SIG-M5 (cell line): ENCODE measurements at places on chromosomes 2 and 18.

DNA sequence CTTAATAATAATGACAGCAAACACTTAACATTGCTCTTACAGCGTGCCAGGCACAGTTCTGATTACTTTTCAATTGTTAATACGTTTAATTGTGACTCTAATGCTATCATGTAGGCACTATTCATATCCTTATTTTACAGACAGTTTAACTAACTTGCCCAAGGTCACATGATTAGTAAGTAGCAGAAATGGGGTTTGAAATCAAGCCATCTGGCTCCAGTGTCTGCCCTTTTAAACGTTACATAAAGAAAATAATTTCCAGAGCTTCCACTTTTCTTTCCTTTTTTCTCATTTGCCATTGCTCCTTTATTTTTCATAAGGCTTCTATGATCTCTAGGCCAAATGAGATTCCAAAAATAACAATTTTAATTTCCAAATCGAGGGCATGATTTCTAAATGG lies 50.6 kb upstream of the IKZF2 start:
- DNase-seq: no peak

DNA sequence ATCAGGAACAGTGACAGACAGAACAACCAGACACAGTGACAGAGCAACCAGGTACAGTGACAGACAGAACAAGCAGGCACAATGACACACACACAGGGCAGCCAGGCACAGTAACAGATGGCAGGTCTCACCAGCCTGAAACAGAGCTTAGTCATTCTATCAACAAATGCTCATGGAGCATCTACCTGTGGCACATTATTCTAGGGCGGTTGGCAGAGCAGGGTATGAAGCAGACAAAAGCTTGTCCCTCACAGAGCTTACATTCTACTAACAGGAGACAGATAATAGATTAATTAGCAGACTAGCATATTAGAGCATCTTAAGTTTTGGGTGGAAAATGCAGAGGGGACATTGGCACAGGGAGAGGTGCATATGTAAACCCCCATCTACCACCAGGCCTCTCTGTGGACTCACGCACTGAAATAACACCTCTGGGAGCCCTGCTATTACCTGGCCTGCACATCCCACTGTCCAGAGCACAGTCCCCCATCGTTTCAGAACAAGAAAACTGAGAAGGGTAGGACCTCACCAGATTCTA lies 64.1 kb upstream of the RAB6C start:
- no peak for DNase-seq

GRCh38 chr2:136116151-136116812 lies 1.7 kb downstream of the CXCR4 start:
- peak; percentile 71 for DNase-seq

GRCh38 chr2:136232456-136233172 lies 114.7 kb upstream of the CXCR4 start:
- no peak for DNase-seq

DNA sequence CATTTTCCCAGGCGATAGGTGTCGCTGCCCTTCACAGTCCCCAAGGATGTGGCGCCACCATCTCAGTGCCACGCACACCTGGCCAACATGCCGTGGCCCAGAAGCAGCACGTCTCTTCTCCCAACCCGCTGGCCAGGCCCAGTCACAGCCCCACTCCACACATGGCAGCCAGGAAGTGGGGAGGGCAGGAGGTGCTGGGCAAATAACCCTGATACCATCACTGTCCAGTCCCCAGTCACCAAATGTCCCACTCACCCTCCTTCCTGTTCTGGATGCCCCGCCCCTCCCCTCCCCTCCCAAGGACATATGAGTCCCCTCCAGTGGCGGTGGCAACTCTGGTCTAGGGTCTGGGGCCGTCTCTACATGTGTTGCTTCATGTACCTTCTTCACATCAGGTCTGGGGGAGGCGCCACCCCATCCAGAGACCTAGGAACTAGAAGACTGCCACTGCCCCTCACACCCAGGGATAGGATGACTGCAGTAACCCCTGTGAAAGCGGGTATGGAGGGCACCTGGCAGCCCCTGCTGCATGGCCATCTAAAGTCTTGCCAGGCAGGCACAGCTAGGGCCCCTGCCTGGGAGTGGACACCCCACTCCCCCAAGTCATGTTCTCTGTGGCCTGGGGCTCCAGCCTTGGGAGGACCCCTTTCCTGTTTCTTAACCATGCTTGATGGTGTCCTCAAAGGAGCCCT lies 7.3 kb upstream of the CAPN10 start:
- DNase-seq: no peak

DNA sequence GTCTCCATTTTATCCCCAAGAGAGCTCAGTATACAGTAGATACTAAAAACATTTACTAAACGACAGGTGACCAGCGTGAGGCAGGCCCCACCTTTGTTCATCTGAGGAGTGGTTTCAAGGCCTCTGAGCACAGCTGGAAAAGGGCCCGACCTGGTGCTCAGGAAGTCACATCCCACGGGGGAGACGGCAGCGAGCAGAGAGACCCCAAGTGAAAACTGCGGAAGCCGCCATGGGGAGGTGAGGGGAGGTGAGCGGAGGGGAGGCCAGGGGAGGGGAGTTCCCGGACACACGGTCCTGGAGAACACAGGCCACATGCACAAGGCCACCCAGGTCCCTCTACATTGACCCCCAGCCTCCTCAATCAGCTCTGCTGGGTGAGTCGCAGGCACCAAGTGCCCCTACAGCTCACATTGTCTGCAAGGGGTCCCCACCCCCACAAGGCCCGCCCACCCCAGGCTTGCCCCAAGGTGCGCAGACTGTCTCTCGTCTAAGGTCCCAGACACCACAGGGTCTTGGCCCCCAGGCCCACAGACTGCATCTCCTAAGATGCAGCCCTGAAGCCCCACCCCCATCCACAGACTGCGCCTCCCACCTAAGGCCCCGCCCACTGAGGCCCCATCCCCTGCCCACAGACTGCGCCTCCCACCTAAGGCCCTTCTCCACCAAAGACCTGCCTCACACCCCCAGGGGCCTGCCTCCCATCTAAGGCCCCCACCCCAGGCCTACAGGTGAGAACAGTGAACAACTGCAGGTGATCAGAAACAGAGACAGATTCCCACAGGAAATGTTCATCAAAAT lies 19.1 kb downstream of the PARD6G start:
- DNase-seq: no peak

GRCh38 chr2:9693196-9693491 lies 62.3 kb upstream of the YWHAQ start:
- DNase-seq: no peak

DNA sequence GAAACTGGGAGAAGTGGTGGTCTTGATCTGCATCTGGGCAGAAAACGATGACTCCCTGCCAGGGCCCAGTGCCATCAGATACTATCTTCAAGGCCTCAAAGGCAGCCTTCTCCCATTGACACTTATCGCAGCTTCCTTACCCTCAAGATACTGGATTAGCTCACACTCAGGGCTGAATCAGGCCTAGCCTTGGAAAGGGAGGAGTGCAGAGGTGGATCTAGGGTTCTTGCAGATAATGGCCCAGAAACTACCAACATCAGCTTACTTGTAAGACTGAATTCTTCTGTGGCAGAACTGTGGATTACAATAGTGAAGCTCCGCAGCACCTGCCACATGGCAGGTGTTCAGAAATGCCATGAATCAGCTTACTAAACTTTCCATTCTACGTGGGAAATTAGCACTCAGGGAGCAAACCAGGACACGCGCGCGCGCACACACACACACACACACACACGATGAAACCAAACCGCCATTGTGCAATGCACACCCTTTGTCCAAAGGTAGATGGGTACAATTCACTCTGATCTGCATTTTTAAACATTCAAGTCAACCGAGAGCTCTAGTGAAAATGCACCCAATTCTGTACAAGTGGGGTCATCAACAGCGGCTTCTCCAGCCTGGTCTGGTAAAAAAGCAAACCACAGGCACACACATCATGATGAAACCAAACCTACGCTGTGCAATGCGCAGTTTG lies 26.3 kb upstream of the TMEM182 start:
- no peak for DNase-seq

DNA sequence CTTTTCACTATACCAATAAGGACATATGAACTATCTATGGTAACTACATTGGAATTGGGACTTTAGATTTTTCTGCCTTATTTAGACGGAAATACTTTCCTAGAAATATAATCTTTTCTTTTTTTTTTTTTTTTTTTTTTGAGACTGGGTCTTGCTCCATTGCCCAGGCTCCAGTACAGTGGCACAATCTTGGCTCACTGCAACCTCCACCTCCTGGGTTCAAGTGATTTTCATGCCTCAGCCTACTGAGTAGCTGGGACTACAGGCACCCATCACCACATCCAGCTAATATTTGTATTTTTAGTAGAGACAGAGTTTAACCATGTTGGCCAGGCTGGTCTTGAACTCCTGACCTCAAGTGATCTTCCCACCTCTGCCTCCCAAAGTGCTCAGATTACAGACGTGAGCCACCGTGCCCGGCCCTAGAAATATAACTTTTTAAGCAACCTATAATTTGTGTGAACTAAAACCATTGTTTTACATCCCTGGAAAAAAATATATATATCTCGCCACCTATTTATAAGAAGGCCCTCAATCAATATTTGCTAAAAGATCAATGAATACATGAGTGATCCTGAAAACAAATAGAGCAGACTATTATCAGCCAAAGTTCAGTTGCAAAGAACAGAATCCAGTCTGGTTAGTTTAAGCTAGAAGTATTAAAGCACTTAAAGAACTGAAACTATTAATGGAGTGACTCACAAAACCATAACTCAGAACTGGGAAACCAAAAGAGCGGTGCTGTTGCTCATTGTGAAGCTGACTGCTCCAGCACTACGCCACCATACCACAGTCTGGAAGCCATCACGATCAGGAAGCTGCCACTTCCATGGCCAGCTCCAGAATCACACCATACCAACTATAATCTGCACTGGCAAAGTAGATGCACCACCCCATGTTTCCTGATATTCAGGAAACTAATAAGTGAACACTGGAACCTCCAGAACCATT lies 8.4 kb upstream of the HNRNPLL start:
- peak; percentile 12 for DNase-seq

DNA sequence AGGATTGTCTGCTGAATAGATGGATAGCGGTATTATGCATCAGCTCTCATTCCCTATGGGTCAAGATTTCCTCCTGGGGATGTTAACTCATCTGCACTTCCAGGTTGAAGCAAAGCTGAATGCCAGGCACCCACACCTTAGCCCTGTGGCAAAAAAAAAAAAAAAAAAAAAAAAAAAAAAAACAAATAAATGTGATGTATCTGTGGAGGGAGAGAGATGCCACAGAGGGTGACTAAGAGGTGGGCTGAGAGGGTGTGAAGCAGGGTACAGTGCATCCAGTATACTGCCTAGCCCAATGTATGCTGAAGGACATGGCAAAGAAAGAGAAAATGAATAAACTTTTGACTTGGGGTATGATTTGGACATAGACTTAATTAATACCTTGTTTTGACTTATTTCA lies 91.4 kb downstream of the COPS8 start:
- DNase-seq: no peak

DNA sequence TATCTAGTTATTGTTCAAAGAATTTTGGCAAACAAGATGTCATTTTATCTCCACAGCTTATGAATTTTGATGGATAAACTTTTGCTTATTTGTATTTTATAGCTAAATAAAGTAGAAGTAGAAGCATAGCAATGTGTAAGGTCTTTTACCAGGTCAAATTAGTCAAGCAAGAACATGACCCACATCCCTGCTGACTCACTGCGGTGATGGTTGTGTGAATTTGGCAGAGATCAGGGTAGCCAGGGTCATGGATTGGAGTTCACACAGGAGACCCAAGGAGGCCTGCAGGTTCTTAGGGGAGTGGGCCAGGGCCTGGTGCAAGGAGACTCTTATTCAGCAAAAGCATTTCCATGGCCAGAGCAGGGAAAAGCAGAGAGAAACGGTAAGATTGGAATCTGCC lies 18.7 kb downstream of the SP140 start:
- no peak for DNase-seq

DNA sequence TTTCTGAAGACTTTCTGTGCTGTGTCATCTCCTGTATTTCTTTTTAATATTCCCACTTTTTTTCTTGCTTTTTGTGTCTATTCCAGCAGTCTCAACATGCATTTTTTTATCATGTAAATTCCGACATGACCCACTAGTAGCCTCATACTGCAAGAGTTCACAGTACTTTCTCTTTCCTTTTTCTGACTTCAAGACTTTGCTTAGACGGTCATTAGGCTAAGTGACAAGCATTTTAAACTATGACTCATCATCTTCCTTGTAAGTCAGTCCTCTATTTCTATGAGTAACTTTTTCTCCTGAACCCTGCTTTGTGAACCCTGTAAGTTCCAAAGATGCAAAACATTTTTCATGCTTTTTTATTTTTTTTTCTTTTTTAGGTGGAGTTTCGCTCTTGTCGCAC lies 381.2 kb downstream of the TXNL1 start:
- DNase-seq: no peak

GRCh38 chr2:227406177-227407031 lies 18.7 kb upstream of the SCYGR1 start:
- DNase-seq: no peak

DNA sequence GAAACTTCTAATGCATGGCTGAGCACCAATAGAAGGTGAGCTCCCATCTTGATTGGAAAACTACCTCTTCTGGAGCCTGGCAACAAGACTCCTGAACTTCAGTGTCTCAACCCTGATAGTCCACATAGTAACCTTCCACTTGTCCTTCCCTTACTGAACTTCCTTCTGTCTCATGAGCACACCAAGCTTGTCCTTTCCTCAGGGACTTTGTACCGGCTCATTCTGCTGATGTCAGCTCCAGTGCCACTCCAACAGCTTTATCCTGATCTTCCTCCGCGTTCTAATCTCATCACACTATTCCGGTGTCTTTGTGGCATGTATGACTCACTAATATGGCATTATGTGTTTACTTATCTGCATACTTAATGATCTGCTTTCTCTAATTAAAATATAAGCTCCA lies 862.0 kb upstream of the ID2 start:
- DNase-seq: no peak

DNA sequence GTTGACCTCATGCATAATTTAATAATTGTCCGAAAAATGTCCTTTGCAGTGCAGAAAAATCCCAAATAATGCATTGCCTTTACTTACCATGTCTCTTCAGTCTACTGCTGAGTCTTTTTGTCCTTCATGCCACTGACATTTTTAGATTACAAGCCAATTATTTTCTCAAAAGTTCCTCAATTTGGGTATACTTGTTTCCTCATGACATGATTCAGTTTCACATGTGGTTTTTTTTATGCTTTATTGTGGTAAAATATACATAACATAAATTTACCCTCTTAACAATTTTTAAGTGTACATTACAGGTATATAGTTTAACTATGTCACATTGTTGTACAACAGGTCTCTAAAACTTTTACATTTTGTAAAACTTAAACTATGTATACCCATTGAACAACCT lies 81.0 kb downstream of the EPC2 start:
- no peak for DNase-seq
